ENCODE measurements at places on chromosomes 11 and 22.

DNA sequence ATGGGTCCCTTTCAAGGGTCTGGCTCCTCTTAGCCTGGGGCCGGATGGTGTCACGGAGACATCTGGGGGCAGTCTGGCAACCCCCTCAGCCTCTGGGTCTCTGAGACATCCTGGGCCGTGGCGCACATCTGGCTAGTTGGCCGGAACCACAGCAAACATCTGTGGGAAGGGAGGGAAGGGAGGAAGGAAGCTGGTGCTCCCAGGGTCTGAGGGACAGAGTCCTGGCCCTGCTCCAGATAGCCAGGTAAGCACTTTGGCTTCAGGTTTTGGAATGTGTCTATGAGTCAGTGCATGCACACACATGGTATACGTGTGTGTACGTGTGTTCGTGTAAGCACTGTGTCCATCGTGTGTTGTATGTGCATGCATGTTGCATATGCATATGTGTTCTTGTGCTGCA is 225.1 kb downstream of the MN1 start:
- no peak for DNase-seq

DNA sequence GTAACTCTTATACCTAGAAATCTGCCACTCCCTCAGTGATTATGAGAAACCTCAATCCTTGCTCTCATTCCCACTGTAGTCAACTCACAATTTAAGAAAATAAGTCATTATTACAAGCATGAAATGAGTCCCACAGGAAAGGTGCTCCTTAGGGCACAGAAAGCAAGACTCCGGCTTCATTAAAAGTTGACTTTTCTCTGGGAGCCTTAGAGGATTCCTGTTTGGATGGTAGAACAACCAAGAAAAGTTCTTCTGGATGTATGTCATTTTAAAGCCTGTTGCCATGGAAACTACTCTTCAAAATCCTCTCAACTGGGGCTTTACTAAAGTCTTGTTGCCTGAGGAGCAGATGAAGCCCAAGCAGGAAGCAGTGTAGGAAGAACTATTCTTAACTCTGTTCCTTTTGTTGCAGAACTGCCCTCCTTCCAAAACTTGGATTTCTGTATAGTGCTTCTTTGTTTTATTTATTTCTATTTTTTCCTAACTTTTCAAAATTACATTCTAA is at the start of gene OR8B8:
Gene OR8B8, minus strand, starts transcription at position 51 of the 505 bp plus-strand sequence. CDS start 4,611 bp downstream, outside the sequence.
- no peak for DNase-seq

- DNase-seq: no peak
Observed at GRCh38 chr11:96579656-96580055, 189.8 kb downstream of the JRKL start.

- DNase-seq: no peak
Observed at GRCh38 chr11:85740481-85741400, 54.7 kb upstream of the CCDC89 start.

GRCh38 chr11:109892321-109892794 is 200.8 kb upstream of the ZC3H12C start:
- no peak for DNase-seq

GRCh38 chr11:66881451-66881835 is 24.6 kb downstream of the LRFN4 start:
- DNase-seq: no peak

GRCh38 chr11:15627560-15627959 is 512.8 kb downstream of the INSC start:
- DNase-seq: no peak
